ENCODE measurements at places on chromosomes 4 and X.
A peak's percentile ranks its signal among the peaks of the same experiment; 100 is the strongest.

- no peak for DNase-seq
These were observed 353.1 kb upstream of the NR3C2 start for GRCh38 chr4:148795156-148795864.

- peak; percentile 61 for DNase-seq
These were observed 615.6 kb downstream of the CENPC start for GRCh38 chr4:66929748-66930147.

- no peak for DNase-seq
These were observed 68.7 kb upstream of the SPRY1 start for GRCh38 chr4:123327846-123328429.

DNA sequence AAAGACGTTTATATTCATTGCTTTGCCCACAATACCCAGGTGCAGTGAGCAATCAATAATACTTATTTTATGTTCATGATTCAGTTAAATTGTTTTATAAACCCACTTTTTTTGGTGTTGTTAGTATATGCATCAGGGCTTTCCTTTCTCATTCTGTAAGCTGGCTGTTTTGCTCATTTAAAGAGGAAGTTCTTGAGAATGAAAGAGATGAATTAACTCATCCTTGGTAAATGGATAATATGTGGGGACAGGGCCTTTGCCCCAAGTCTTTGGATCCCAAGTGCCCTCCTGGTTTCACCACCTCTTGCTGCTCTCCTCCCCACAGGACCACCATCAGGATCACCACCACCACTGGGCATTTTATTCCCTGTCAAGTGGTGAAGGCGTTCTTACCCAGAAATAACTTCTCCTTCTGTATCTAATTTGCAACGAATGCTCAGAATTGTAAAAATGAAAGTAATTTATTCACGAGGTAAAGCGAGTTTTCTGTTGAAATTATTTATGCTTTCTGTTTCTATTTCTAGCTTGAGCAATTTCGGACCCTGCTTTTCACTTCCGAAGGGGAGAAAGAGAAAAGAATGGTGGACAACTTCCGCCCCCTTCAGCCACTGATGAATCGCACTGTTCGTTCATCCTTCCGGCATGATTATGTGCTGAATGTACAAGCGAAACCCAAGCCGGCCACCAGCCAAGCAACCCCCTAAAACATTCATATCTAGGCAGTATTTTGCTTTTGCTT lies 8.2 kb upstream of the ZRSR2 start:
- DNase-seq: no peak

DNA sequence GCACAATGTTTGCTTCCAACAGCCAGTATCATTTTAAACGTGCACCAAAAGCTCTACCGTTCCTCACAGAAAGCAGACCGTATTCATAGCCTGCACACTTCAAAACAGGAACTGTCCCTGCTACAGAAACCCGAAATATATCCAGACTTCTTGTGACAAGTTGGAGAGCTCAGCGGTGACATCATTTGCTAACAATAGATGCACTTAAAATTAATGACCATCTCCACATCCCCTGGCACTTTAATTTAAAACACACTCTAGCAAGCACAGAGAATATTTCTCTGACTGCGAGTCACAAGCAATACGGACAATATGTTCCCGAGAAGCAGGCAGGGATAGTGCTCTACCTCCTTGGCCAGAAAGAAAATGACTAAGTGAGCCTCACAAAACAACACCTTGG lies 2.5 kb downstream of the NYX start:
- no peak for DNase-seq

- DNase-seq: no peak
These were observed 251.0 kb downstream of the ANK2 start for GRCh38 chr4:113300471-113300928.

- DNase-seq: no peak
These were observed 241.7 kb upstream of the BMP3 start for GRCh38 chr4:80788798-80789197.

GRCh38 chr4:168409089-168409801 lies 71.0 kb downstream of the DDX60L start:
- no peak for DNase-seq

- DNase-seq: no peak
These were observed 20.4 kb downstream of the PIN4 start for GRCh38 chrX:72201836-72202536.

DNA sequence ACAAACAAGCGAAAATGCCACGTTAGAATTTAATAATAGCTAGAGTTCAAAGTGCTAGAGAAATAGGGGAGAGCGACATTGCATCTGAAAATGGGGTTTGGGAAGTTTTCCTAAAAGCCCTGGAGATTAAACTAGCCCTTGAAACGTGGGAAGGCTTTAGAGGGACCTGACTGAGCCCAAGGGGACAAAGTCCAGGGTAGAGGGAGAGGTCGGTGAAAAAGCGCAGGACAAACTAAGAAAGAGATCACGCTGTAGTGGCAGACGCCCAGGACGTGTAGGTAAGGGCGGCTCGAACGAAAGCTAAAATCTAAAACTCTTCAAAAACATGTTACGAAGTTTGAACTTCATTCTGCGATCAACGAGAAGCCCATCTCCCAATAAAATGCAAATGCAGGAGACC lies 1.1 kb upstream of the ATP11C start:
- no peak for DNase-seq

DNA sequence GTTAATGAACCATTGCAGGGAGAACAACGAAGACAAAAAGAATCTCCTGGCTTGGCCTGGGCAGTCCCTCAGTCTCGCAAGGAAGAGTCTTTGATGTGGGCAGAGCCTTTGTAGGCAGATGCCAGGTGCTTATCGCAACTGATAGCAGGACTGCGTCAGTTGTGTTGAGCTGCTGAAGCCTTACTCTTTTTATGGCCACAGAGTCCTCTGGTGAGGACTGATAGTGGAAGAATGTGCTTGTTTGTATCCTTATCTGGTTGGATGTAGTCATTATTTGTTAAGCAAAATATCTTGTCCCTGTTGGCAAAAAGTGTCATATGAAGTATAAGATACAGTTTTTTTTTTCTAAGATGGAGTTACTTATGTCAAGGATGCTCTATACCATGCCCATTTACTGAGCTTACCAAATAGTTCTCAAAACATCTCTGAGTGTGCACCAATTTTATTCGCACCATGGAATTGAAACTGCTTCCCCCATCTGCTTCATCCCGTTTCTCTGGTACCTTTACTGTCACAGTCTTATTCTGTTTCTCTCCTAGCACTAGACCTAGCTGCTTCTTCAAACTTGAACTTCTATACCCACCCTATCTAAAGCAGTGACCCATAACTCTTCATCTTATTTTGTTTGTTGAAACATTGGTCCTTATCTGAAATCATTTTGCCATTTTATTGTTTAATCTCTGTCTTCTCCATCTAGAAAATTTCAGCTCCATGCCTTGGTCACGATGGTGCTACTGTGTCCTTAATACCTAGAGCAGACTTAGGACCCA lies 47.0 kb upstream of the SPRY1 start:
- DNase-seq: no peak

- no peak for DNase-seq
These were observed 120.0 kb upstream of the ZDHHC15 start for GRCh38 chrX:75642811-75643361.

GRCh38 chr4:20538905-20539304 lies 161.4 kb upstream of the PACRGL start:
- DNase-seq: peak; percentile 82

All from NCI-H2081 (cell line).